HT-29 (cell line): ENCODE measurements at places on chromosomes 7 and 10.

DNA sequence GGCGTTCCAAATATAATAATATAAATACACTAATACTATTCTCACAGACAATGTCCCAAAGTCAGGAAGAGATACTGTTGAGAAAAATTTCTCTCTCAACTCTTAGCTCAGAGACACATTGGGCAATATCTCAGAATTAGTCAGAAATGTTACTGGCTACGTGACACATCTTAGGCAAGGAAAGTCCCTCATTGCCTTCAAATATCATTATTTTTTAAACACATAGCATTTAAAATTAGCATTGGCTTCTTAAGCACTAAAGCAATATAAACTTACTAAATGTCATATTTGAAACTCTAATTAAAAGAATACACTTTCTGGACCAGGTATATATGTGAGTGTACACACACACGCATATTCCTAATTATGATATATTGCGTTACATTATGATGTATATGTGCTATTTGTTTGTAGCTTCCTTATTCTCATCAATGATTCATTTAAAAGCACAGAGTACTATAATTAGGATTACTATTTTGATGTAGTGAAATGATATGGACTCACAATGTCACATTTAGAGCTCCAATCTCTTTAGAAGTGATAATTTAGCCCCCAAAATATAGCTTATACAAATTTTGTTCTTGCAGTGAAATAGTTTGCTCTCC is 255.8 kb downstream of the TWIST1 start:
- no peak for DNase-seq

GRCh38 chr7:32223721-32224120 is 153.5 kb upstream of the PDE1C start:
- no peak for DNase-seq

DNA sequence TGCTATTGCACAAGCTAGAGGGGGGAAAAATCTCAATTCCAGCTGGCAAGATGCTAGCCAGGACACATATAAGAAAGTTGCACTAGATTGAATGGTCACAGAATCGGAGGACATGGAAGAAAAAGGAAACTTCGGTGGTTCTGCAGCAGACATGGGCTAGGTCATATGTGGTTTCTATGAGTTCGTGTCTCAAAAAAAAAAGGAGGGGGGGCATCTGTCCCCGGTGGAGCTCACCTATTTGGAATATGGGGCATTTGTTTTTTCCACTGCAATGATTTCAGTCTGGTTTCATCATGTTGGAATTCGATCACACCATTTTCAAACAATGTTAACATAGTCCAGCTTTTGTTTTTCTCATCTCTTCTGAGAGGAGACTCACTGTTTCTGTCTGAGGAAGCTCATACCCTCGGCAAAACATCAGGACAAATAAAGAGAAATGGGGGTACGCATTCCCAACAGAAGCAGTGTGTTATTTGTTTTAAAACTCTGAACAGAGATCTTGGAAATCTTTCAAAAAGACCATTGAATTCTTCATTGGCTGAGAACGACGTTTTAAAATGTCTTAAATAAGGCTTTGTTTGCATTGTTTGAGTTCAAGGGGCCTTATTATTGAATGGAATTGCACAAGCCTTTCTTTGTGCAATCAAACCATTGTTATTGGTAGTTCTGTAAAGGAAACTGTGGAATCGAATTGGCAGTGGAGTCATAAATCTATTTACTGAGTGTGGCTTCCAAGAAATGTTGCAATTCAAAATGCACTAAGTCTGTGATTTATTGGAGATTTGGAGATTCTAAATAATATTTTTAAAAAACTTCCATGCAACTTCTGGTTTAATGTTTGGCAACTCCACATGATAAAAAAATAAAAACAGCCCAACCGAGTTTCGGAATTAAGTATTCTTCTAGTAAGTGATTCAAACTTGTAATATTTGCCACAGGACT is 173.2 kb downstream of the RTKN2 start:
- DNase-seq: peak; percentile 45

DNA sequence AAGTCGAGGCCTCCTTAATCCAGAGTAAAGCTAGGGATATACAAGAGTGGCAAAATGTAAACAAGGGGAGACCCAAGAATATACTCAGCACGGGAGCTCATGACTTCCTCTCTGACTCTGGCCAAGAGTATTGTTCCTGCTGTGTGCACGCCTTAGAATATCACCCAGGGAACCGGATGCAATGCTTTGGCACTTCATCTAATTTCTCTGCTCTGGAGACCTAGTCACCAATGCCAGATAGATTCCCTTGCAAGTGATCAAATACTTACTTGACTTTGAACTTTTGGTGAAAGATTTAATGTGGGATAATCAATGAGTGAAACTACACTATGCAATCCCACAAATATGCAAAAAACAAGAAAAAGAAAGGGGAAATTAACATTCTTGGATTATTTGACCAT is 695.5 kb downstream of the INHBA start:
- no peak for DNase-seq

DNA sequence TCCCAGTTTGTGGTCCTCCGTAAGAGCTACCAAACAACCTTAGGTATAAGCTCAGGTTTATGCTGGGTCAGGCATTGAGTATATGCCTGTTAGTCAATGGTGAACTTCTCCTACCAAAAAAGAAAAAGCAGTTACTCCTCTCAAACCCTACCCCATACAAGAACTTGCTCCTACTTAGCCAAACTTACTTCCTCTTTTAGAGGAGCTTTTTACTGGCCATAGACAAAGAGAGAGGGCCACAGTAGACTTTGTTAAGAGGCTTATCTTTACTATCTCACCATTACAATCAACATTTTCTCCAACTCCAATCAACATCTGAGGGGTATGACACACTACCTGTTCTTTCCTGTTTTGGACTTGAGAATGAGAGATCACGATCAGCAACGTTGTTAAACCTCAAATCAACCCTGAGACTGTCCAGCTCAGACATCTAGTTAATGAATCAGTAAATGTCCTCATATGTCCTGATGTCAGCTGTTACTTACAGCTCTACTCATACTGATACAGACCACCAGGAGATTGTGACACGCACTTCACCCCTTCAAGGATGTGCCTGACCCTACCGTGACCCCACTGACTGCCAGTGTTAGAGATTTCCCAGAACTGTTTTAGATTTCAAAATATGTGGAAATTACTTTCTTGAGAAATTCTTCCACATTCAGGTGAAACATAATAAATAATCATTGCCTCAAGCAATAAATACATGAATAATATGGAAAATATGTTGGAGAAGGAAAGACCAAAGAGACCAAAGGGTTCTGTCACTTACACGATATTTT is 18.4 kb upstream of the CCDC71L start:
- peak; percentile 47 for DNase-seq

GRCh38 chr10:36251068-36251467 is 609.0 kb upstream of the FZD8 start:
- no peak for DNase-seq

DNA sequence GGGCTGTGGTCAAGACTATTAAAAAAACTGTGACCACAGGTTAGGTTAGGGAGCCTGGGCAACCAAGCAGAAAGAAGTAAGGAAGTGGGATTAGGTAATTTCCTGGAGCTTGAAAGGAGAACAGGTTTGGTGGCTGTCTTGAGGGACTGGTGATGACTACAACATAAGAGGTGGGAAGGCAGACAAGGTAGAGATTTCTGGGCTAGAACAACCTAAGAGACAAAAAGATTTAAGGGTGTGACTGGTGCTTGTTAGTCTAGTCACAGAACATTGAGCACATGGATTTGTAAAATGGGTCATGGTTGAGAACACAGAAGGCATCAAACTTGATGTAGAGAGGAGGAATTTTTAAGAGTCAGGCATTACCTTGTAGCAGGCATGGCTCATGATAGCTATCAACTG is 123.7 kb upstream of the ASAH2 start:
- peak; percentile 23 for DNase-seq

- no peak for DNase-seq
These were observed 195.7 kb upstream of the GPR26 start for GRCh38 chr10:123470336-123470921.

DNA sequence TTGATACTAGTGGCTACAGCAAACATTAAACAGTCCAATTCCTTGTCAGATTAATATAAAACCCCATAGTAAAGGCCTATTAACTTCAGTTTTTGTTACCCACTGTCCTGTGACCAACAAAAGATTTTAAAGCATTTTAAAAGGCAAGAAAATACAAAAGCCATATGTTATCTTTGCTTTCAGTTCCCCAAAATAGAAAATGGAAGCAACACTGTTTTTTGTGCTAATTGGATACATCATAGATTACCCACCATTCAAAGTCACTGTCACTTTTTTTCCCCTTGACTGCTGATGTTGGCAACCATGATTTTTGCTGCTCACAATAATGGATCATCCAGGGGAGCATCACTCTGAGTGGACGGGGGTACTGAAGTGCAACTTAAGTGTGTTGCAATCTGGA is 52.4 kb upstream of the TMEM140 start:
- no peak for DNase-seq

DNA sequence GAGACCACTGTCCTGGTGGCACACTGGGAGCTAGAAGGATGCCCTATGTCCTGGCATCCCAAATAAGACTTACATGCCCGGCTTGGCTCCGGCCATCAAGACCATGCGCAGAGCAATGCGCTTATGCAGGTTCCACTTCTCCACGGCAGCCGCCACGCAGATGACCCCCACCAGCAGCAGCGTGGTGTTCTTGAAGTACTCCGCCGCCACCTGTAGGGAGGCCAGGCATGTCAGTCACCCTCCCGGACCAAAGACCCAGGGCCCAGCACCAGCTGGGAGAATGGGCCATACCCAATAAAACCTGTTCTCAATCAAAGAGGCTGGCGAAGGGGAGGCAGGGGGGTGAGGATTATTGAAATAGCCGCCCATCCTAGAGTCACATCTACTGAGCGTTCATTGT is 19.9 kb downstream of the SLC13A4 start:
- no peak for DNase-seq

- DNase-seq: no peak
These were observed 142.1 kb downstream of the DGKI start for GRCh38 chr7:137704723-137705122.

DNA sequence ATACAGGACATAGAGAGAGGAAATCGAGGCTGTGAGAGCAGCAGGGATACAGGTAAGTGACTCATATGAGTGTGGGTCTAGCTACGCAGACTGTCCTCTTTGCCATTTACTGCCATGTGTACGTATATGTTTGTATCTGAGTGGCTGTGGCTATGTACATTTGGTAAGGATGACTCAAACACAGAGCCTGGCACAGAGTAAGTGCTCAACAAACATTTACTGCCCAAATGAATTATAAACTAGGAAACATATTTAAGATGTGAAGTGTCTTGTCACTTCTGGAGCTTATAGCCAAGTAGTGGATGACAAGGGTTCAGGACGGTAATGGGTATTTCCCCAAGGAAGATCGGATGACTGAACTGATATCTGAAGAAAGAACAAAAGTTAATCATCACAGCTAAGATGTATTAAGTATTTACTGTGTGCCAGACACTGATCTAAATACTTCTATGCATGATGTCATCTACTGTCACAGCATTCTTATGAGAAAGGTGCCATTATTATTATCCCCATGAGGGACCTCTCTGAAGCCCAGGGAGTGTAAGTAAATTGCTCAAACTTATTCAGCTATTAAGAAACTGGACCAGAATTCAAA is 6.0 kb downstream of the MRPL43 start:
- DNase-seq: no peak

- DNase-seq: peak; percentile 93
These were observed 57.2 kb upstream of the ECHDC3 start for GRCh38 chr10:11684717-11685645.

DNA sequence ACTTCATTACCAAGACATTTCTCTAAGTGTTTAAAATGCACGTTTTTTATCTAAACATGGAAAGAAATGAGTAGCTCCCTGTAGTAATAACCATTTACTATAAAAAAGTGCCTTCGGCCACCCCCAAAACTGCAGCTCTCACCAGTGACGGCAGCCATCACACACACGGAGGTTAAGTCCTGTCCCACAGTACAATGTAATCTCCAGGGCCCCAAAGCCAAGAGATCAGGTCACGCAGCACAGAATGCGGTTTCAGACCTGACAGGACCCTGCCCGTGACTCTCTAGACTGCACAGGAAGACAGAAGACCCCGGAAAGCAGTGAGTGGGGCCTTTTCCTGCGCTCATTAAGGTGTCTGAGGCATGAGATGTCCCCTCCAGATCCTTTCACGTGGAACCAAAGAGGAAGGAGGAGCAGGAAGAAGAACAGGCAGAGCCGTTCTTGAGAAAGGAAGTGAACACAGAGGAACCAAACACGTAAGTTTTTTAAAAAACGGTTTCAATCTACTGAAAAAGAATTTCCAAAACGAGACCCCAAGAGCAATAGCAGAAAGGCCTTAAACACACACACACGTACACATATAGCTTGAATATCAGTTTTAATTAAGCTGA is 125.7 kb downstream of the ZMYND11 start:
- DNase-seq: no peak

DNA sequence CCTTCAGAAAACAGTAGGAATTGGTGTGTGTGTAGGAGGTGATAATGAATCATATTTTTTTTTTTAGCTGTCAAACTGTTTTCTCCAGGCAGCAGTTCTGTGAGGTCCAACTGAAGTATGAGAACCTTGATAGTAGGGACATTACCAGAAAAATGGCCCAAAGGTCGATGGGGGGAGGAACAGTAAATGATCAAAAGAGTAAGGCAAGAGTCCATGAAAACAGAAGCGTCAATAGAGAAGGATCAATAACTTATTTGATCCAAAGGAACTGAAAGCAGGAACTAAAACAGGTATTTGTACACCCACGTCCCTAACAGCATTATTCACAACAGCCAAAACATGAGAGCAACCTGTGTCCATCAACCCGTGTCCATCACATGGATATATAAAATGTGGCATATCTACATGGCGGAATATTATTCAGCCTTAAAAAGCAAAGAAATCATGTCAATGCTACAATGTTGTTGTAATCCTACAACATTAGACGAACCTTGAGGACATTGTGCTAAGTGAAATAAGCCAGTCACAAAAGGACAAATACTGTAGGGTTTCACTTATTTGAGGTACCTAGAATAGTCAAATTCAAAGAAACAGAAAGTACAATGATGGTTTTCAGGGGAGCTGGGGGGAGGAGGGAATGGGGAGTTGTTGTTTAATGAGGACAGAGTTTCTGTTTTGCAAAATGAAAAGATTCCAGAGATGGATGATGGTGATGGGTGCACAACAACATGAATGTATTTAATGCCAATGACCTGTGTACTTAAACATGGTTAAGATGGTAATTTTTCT is 214.0 kb upstream of the KLF14 start:
- no peak for DNase-seq

DNA sequence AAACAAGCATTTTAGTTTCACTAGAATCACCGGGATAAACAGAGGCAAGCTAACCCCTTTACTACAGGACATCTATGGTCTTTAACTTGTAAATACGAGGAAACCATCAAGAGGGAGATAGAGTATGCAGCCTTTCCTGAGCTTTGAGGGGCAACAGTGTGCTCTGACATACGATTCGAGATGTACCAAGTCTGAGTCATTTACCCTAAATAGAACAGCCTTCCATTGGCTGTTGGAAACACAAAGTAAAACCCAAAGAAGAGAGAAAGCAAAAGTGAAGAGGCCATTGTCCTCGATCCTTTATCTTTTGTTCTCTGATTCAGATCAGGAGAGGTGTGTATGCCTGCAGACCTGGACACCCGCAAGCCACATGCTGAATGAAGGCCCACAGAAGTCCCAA is 289.5 kb downstream of the KCNMA1 start:
- no peak for DNase-seq
